Colonic mucosa (tissue), 4 donors: ENCODE measurements at places on chromosomes 6 and 20. TPM values are rescaled to one million over a fixed set of nuclear protein-coding genes. Genes with fewer than 3 reads are reported as not detected.

KCNS1 gene
- total RNA-seq = 0.17 TPM

- peak; percentile 64 for DNase-seq
These were observed 1.1 kb upstream of the MRGBP start for GRCh38 chr20:62795023-62795761.

DNA sequence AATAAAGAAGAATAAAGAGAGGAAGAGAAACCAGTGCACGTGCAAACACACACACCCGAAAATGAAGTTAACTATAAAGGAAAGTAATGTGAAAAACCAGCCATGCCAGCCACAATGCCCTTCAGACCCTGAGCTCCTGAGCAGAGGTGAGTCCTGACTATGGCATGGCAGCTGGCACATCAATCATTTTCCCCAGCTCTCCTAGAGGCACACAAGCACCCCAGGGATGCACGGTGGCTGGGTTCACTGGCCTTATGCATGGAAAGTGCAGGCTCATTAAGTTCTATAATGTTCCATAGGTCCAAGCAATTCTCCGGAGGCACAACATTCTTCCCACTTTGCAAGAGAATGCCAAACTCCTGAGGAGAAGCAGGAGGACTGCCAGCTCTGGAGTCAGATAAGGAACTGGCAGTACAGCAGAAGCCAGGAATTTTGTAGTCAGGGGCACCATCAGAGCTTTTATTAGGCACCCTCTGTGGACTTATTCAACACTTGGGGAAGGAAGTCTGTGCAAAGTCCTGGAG, 175.0 kb upstream of the PRDM1 start:
- no peak for DNase-seq

DNA sequence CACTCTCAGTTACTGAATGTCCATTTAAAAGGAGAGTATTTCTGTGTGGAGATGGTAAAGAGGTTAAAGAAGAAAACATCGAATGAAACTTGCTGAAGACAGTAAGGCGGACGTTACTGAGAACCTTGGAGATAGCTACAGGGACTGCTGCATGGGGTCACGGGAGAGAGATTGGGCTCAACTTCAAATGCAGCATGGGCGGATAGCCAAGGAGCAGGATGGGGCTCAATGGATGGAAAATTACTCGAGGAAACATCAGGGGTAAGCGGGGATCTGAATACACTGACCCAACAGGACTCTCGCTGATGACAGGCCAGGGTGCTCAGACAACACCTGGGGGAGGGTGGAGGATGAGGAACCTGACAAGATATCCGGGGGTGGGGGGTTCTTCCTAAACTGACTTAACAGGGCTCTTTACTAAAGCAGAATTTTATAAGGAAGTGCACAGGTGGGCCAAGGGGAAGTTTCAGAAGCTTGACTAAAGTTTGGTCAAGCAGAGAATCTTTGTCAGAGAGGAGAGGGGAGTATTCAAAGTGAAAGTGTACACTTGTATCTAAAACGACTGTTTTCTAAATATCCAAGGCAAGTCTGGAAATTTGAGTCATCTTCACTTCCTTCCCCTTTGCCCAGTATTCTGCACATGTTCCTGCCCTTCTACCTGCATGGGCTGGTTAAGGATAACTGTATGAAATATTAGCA, 22.8 kb downstream of the ECT2L start:
- DNase-seq = peak; percentile 21

DNA sequence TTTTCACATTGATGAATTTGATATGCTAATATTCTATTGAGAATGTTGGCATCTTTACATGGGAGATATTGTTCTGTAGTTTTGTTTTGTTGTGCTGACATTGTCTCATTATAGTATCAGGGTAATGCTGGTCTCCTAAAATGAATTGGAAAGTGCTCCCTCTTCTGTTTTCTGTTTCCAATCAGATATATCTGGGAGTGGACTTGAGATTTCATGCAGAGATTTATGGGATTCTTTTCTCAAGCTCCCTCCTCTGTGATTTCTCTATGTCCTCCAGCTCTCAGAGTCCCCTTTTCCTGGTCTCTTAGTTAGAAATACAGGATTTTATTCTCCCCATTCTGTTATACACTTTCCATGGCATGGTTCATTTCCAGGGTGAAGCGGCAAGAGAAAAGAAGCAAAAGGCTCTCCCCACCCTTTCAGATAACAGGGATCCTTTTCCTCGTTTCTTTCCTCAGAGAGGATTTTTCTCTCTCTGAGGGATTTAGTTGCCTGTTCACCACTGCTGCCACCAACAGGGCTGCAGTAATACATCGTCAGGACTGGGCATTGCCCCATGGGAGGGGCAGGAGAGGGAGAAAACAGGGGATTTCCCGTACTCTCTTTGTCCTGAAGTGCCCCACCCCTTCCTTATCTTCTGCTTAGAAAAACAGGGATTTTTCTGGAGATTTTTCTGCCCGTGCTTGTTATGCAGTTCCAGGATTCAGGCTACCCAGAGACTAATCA, 59.3 kb upstream of the STMND1 start:
- DNase-seq = peak; percentile 78

STMND1 gene
- total RNA-seq = 2.8 TPM

DNA sequence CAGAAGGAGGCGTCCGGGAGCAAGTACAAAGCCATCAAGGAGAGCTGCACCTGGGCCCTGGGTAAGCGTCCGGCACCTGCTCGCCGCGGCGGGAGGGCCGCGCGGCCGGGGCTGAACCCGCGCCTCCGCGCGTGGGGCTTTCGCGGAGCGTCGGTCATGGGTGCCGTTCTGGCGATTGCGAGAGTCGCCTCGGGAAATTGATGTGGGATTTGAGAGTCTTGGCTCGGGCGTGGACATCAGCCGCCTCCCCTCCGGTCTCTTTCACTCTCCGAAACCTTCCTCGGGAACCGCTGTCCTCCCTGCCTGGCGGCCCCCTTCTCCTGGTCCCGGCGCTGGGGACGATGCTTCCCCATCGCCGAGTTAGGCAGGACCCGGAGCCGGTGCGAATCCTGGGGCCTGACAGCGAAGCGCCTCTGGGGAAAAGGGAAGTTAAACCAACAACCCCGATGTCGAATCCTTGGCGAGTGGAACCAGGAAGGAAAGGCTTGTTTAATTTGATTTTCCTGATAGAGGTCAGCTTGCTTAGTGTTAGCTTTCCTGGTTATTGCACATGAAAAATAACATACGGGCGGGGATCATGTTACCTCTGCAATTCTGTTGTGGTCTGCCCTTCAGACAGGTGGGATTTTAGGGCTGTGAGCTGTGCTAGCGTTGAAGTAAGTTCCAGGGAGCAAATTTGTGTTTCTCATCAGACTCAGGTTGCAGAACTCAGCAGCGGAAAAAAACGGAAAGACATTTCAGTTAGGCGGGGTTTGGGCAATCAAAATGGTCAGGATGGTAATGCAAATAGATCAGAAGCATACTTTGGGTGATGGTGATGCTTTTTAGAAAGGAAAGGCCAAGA, 594 bp downstream of the ARFGEF3 start:
- peak; percentile 38 for DNase-seq

DNA sequence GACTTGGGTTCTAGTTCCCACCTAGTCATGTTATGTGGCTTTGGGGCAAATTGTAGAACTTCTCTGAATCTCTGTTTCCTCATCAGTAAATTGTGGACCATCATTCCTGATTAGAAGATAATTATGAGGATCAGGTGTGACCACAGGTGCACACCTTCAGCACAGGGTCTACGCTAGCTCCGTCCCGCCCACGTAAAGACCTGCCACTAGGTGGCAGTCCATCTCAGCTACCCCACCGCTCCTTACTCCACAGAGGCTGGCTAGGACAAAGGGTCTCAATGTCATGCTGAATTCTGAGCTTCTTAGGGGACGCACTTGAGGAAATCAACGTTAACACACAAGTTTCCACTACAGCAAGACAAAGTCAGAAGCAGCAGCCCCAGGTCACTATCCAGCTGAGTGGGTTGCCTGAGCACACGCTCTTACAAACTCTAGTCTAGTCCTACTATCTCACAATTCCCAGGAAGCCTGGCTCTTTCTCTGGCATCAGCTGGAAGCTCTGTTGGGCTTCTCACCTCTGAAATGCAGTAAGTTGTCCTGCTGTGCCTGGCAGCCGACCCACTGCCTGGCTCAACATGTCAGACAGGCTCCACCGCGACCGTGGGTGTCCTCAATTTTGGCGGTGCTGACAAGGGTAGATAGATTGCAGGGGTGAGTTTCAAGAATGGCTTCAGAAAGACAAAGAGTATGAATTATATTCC, 2.0 kb upstream of the PLCG1 start:
- peak; percentile 61 for DNase-seq

- DNase-seq = no peak
These were observed 104.0 kb downstream of the CD2AP start for GRCh38 chr6:47581591-47581990.

GRCh38 chr6:15137086-15137485, 108.8 kb upstream of the JARID2 start:
- DNase-seq = no peak

- DNase-seq = no peak
These were observed 33.8 kb upstream of the AKAP12 start for GRCh38 chr6:151205721-151206600.

GRCh38 chr6:43075670-43076463, at the start of gene PTK7:
Gene PTK7, plus strand, starts transcription at chr6:43076314. Its CDS starts 175 bp downstream, at chr6:43076489.
- DNase-seq = peak; percentile 43

DNA sequence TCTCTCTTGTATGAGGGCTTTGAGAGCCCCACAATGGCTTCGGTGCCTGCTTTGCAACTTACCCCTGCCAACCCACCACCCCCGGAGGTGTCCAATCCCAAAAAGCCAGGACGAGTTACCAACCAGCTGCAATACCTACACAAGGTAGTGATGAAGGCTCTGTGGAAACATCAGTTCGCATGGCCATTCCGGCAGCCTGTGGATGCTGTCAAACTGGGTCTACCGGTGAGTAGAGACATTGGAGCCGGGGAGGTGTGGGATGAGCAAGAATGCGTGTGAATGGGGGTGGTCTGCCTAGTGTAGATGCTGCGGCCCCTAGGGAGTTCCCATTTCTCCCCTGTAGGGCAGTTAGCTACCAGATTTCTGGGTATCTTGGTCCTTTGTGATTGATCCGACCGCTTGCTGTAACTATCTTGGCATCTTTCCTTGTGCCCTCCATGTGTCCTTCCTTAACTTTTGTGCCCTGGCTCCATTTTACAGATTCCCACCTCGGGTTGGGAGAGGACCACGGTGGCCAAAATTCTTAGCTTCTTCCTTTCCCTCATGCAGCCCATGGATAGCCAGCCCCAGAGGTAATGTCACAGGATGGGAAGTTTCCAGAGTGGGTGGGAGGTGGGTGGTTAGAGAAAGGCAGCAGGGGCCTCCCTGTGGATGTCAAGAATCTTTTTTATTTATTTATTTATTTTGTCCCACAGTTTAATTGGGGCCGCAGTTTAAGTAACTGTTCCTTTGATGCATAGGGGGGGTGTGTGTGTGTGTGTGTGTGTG, 6.3 kb downstream of the BRD2 start:
- no peak for DNase-seq

FOXF2 gene
- 8.4 TPM for total RNA-seq

GHRH gene
- total RNA-seq = not detected

XKR7 gene
- total RNA-seq = 0.07 TPM

PRKN gene
- 3.7 TPM for total RNA-seq

FAM209B gene
- total RNA-seq = 0.37 TPM

NTSR1 gene
- 2.9 TPM for total RNA-seq

DNA sequence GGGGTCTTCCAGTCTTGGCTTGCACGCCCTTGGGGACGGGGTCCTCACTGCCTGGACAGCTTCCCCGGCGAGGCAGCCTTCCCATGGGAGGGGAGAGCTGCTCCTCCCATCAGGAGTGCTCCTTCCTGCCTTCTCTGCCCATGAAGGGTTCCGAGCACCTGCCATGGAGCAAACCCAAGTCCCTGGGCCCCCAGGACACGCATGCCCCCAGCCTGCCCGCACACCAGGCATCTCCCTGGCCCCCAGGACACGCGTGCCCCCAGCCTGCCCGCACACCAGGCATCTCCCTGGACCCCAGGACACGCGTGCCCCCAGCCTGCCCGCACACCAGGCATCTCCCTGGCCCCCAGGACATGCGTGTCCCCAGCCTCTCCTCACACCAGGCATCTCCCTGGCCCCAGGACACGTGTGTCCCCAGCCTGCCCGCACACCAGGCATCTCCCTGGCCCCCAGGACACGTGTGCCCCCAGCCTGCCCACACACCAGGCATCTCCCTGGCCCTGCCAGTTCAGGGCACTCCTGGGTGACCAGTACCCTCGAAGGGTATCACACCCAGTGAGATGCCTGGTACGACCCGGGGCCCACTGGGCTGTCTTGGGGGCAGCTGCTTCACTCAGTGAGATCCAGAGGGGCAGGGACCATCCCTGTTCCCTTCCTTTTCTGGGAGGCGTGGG, 21.7 kb downstream of the COL20A1 start:
- DNase-seq = no peak

DNA sequence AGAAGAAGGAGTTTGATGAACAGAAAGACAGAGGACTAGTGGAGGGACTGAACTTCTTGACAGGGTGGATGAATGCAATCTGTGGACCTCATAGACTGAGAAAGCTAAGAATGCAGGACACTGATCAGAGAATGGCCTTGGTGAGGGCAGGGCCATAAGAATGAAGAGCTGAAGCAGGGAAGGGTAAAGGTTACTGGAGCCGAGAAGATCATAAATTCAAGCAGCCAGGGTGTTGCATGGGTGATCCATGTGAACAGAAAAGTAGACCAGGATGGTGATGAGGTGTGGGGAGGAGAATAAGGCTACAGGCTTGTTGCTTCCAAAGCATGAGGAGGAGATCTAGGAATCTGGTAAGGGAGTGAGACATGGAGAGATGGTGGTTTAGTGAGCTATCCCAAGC, 295.9 kb downstream of the ADGB start:
- no peak for DNase-seq

DNA sequence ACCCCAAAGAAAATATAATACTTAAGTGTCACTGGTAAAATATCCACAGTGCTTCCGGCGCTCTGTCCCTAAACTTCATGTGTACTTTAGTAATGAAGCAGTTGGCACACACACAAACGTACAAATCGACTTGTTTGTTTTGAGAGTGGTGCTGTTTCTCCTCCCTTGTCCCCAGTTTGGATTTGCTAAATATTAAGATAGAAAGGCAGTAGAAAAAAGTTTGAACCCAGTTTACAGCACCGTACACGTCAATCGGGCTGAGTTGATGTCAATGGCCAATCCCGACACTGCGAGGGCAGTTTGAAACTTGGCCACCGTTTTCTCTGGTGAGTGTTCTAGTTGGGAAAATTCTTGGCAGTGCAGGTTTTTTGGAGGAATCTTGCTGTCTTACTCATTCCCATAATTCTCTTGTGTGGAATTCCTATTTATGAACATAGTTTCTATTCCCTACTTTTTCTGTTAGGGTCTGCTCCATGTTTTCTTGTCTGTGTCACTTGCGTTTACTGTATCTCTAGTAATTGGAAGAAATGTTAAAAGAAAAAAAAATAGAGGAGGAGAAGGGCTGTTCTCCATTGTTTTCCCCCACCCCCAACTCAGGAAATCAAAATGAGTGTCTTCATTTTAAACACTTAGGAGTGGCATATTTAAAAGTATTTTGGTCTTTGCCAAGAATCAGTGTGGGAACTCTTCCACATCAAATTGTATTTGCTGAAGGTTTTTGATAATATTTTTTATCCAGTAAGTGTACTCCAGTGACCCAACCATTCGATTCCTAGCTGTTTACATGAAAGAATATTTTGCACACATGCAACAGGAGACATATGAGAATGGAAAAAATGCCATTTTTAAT, 72.3 kb downstream of the OR2B2 start:
- DNase-seq = peak; percentile 79

ENPP5 gene
- 3.6 TPM for total RNA-seq
